Lower leg skin (tissue), 4 donors: ENCODE measurements at places on chromosomes 6 and 20. TPM values are rescaled to one million over a fixed set of nuclear protein-coding genes. Genes with fewer than 3 reads are reported as not detected.

DNA sequence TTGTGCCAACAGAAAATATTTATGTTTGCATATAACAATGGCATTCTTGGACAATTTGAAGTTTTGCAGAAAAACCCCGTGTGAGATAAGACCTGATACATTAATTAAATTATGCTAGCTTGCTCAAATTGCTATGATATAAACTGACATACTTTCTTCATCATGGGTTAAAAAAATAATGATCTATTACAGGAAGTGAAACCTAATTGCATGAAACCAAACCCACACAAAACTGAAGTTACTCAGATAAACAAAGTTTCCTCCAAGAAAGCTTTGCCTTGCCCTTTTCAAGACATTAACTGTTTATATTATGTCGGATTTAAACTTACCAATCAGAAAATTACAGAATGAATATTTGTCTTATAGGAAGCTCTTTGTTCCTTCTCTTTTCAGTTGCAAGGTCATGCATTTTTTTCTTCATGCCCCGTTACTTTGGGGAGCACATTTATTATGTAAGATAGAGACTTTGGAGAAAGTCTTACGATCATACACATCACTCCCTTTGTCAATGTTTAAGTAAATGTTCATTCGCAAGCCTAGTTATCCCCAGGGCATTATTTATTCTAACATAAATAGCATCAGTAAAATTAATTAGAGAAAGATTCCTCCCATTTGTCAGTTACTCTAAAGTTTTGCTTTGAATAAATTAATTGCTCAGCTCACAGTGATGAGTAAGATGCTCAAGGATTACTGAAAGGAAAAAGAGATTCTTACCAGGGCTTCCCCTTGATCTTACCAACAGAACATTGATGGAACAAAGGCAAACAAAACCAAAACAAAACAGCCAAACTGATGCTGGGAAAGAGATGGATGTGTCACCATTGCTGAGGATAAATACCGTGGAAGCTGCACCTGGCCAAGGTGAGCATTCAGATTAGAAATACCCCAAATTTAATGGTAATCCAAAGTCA is 14.8 kb upstream of the TMEM244 start:
- DNase-seq = no peak

The SLC26A8 gene
- not detected for total RNA-seq

The PROKR2 gene
- not detected for total RNA-seq

DNA sequence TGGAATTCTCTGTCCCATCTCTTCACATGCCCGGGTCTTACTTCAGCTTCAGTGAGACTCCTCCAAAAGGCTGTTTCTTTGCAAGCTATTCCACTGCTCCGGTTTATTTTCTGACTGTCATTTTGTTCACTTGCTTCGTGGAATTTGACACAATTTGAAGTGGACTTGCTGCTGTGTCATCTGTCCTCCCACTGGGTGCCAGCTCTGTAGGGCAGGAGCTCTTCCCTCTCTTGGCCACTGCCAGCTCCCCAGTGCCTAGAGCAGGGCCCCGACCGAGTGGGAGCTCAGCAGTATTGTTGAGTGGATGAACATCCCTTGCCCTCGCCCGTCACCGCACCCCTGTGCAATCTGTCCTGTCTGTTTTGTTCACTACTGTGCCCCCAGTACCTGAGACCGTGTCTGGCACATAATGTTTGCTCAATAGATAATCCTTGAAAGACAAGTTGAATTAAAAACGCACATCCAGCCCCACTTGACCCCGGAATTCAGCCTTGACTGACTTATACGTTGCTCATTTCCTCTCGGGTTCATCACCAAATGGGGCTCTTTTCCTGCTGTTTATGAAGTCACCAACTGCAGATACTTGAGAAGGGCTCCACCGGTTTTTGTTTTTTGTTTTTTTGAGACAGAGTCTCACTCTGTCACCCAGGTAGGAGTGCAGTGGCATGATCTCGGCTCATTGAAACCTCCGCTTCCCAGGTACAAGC is 170.3 kb upstream of the KCNG1 start:
- peak; percentile 36 for DNase-seq

The APCDD1L gene
- total RNA-seq = 1.3 TPM
